Lower lobe of right lung (tissue), 2 donors: ENCODE measurements at places on chromosomes 2 and 18.
A peak's percentile ranks its signal among the peaks of the same experiment; 100 is the strongest.

DNA sequence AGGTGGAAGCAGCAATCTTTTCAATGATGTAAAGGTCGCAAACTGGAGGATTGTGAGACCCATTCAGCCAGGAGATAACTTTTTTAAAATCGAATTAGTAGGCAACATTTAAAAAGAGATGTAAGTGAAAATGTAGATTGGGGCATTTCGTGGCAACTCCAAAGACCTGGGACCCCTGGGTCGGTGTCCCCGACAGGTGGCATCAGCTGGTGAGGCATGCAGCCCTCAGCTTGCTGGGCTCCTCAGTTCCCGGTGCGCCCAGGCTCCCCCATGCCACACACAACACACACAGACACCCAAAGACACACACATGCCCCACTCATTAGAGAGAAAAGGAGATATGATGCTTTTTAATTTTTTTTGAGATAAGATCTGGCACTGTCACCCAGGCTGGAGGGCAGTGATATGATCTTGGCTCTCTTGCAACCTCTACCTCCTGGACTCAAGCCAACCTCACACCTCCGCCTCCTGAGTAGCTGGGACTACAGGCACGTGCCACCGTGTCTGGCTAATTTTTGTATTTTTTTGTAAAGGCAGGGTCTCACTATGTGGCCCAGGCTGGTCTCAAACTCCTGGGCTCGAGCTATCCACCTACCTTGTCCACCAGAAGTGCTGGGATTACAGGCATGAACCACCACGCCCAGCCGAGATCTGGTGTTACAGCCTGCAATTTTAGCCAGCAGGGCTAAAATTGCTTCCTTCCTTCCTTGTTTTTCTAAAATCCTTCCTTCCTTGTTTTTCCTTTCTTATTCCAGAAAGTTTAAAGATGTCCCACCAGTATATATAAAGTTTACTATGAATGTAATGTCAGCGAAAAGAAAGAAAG, 122.6 kb upstream of the EPAS1 start:
- DNase-seq: no peak

DNA sequence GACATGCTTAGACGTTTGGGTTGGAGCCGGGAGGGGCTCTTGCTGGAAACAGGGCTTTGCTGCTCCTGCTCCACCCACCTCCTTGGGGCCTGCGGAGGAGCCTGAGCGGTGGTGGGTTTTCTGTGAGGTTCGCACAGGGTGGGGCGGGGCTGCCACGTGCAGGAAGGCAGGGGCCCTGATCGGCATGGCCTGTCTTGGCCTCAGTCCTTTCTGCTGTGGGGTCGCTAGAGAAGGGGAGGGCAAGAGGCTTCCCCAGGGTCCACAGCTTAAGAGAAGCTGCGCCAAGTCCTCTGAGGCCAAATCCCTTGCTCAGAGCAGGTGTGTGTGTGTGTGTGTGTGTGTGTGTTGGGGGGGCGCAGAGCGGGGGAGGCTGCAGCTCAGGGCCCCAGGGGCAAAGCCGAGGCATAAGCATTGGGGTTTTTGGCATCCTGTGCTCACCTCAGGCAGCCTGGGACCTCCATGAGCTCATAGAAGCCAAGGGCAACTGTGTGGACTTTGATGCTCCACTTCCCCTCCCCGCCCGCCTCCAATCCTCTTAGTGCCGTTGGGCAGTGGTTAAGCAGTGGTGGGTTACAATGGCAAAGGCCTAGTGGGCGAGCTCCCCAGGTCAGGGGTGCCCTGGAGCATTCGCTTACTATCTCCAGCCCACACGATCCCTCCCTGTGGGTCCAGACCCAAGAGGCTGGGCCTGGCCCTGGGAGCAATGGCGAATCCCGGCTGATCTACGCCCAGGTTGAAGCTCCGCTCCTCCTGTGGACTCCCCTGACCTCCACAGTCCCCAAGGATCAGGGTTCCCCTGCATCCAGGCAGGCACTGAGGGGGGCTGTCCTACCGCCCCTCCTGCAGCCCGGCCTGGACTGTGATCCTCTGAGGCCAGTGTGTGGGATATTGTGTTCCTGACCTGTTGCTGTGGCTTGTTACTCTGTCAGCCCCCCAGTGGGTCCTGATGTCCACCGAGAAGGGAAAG, 28.9 kb downstream of the TOGARAM2 start:
- DNase-seq: no peak

DNA sequence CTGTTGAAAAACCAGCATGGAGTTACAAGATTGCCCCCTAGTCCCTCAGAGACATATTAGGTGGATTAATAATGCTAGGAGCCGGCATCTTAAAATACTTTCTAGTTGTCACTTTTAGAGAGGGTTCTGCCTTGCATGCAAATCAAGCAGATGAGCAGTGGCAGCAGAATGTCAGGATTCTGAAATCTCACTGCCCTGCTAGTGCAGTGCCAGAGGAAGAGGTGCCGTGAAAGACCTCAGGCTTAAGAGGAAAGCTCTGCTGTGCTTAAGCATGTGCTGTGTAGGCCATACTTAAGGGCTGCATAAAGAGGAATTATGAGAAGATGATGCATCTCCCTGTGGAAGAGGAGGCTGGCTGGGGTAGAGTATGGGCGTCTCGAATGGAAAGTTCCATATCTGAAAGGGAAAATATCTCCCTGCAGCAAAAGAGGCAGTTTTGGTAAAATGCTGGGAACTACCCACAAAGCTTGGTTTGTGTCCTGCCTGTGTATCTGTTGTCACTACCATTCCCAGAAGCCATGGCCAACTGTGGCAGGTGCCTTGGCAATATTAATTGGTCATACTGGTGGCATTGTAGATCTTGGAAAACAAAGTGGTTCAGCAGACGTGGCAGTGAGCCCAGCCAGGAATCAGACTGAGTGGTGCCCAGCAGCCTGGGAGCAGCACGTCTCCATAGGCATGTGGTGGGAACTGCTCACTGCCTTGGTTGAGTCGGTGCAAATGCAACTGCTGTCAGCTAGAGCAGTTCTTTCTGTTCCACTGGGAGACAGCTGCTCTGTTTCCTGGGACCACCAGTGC, 131.9 kb downstream of the EVA1A start:
- DNase-seq: no peak

DNA sequence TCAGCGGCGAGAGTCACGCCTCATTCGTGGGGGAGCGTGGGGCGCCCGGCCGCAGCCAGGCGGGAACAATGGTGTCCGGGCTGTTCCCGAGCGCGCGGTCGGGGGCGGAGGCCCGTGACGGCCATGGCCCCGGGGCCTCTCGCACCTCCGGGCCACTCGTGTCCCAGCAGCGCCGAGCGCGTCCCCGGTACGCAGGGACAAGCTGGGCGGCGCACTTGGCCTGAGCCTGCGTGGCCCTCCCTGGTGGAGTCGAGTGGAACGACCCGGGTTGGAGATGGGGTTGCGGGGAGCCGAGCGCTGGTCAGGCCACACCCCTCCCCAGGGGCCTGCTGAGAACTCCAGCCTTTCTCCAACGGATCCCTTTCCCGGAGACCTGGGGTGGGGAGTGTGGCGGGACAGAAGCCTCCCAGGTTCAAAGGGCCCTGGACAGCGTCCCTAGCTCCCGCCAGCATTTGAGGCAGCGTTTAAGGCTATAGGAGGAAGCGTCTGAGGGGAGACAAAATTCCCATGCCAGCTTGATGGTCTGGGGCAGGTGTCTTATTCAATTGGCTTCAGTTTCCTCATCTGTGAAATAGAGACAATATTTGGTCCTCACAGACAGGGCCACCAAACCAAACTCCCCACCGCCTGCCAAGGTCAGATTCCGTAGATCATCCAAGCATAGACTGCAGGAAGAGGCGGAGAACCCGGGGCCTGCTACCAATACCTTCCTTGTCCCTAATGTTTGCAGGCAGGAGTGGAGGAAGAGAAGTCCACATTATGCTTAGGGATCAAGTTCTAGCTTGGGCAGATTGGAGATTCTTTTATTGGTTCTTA, 553 bp downstream of the CNDP2 start:
- DNase-seq: peak; percentile 84

DNA sequence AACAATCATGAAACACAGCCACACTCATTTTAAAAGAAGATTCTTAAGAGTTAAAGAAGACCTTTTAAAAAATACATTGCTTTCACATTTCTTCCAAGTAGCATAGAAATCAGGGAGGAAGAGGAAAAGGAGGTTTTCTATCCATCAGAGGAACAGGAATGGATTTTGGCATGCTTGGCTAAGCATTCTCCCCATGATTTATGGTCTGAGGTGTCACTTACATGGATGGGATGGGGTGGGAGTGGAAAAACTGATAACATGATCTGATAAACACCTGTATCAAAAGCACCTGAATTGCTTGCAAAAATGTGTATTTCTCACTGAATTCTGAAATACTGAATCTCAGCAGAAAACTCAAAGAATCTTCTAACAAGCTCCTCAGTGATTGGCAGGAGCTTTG, 265.9 kb downstream of the NRXN1 start:
- no peak for DNase-seq

DNA sequence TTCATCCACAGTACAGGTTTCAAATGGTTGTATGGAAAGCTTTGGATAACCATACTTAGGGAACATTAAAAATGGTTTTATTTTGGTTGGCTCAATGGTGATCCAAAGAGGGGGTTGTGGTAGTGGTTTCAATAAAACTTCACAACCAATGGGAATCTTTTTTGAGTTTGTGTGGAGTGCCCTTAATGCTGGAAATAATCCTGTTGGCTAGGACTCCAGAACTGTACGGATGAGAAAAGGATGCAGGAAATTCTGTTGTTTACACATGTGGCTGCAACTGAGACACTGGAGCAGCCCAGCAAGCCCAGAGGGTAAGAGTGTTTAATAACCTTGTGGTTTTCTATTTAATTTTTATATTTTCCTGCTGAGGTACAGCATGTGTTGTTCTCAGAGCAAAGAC, at the start of gene CCDC102B:
CCDC102B (plus strand) TSS at position 210 of the 400 bp plus-strand sequence. CDS start 38,684 bp downstream, outside the sequence.
- DNase-seq: no peak

DNA sequence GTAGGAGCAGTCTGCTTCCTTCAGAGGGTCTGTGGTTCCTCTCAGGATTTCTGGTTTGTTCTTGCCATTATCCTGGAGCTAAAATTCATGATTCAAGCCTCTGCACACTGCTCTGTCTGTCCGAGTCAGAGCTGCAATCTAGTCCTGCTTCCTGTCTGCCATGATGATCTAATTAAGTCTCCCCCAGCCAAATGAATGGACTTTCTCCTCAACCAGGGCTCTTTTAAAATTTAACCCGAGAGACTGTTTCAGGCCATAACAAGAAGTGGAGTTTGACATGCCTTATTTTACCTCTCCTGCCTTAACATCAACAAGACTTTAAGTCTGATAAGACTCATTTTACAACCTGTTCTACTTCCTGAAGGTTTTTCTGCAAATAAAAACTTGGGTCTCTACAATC, 1009.6 kb upstream of the DDX18 start:
- DNase-seq: no peak

DNA sequence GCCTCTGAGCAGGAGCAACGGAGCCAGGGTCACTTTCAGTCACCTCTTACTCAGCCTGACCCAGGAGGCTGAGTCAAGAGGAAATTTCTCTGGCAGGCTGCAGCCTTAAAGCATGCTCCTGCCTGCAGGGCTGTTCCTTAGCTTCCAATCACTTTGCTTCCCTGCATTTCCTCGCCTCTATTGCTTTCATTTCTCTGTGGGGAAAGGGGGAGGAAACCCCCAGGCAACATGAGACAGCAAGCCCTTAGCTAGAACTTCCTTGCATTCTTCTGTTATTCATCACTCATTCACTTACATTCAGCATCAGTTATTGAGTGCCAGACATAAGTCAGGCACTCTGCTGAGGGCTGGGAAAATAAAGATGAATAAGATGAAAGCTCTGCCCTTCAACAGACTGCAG, 13.0 kb downstream of the XDH start:
- DNase-seq: no peak
